ENCODE measurements at places on chromosomes 2 and 18. TPM values are rescaled to one million over a fixed set of nuclear protein-coding genes. Genes with fewer than 3 reads are reported as not detected.
A peak's percentile ranks its signal among the peaks of the same experiment; 100 is the strongest.

TMEM198 gene
- total RNA-seq: 1.3 TPM

- no peaks in the 10 kb centered on the region for H3K27me3 ChIP-seq
- no peaks in the 10 kb centered on the region for H3K4me1 ChIP-seq
- no peak for DNase-seq
- H3K4me3 ChIP-seq: peak overlapping the region; percentile 72
- H3K27ac ChIP-seq: peak overlapping the region; percentile 99
Observed at GRCh38 chr2:173075056-173075780, 428 bp upstream of the MAP3K20 start.

DNA sequence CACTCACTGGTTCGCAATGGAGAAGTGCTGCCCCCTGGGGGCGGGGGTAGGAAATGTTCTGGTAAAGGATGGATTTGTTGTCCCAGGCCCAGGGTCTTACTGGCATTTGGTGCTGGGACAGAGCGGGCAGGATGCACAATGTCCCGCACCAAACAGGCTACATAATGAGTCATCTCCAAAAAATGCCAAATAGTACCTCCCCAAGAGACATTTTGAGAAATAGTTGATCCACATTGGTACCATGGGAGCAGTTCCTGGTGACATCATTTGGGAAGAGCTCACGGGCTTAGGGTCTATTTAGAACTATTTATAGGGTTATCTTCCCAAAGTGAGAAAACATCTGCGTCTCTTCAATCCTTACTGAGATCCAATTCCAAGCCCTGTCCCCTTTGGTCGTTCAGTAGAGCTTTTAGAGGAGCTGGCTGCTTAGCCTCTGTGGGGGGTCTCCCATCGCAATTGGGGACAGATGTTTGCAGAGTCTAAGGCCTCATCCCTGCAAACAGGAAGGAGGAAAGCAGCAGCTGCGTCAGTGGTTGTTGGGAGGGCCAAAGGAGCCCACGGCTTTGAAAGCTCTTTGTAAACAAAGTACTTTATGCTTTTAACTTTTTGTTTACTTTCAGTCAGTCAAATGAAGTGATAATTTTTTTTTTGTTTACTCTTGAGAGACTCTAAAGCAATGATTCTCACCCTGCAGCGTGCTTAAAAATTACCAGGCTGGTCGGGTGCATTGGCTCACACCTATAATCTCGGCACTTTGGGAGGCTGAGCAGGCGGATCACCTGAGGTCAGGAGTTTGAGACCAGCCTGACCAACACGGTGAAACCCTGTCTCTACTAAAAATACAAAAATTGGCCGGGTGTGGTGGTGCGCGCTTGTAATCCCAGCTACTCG is 49.3 kb downstream of the GREB1 start:
- peak; percentile 58 for DNase-seq
- H3K27ac ChIP-seq: no peak overlapping the region
- H3K27me3 ChIP-seq: no peaks in the 10 kb centered on the region
- no peaks in the 10 kb centered on the region for H3K4me1 ChIP-seq

- H3K4me1 ChIP-seq: no peaks in the 10 kb centered on the region
- peak; percentile 89 for DNase-seq
- no peaks in the 10 kb centered on the region for H3K36me3 ChIP-seq
- H3K4me3 ChIP-seq: peak within 1 kb of the TSS; percentile 89
- H3K27ac ChIP-seq: peak within 1 kb of the TSS; percentile 99
Observed at GRCh38 chr2:201116115-201116958, at the start of gene CFLAR. Gene CFLAR, plus strand, starts transcription at chr2:201116164. Its CDS starts 13,702 bp downstream, at chr2:201129866.

GRCh38 chr2:594297-594949 is 82.8 kb downstream of the TMEM18 start:
- H3K27ac ChIP-seq: no peak overlapping the region
- H3K36me3 ChIP-seq: no peaks in the 10 kb centered on the region
- no peak overlapping the region for H3K4me3 ChIP-seq
- no peak for DNase-seq
- H3K27me3 ChIP-seq: no peaks in the 10 kb centered on the region

MC2R gene
- total RNA-seq: not detected

GATA6 gene
- total RNA-seq: 10.4 TPM

DNA sequence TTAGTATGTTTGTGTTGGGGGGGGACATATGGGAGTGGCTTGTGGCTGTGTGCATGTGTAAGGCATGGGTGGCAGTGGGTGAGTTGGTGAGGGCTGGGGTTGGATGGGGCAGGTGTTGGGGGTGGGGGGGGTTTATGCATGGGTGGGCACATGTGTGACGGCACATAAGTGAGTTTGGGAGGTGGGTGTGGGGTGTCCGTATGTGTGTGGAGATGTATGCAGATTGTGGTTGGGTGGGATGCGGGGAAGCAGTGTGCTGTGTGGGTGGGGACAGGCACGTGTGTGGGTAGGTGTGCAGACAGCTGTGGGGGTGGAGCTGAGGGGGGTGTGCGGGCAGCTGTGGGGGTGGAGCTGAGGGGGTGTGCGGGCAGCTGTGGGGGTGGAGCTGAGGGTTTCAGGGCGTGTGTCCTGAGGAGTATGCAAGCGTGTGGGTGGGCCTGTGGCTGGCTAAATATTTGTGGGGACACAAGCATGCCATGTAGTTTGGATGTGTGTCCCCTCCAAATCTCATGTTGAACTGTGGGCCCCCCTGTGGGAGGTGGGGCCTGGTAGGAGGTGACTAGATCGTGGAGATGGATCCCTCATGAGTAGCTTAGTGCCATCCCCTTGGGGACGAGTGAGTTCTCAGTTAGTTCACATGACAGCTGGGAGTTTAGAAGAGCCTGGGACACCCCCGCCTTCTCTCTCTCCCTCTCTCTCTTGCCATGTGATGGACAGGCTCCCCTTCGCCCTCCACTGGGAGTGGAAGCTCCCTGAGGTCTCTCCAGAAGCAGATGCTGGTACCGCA is 59.4 kb downstream of the ANKMY1 start:
- H3K36me3 ChIP-seq: no peaks in the 10 kb centered on the region
- H3K4me3 ChIP-seq: no peak overlapping the region
- H3K27ac ChIP-seq: no peak overlapping the region
- DNase-seq: peak; percentile 21
- H3K27me3 ChIP-seq: no peaks in the 10 kb centered on the region

DNA sequence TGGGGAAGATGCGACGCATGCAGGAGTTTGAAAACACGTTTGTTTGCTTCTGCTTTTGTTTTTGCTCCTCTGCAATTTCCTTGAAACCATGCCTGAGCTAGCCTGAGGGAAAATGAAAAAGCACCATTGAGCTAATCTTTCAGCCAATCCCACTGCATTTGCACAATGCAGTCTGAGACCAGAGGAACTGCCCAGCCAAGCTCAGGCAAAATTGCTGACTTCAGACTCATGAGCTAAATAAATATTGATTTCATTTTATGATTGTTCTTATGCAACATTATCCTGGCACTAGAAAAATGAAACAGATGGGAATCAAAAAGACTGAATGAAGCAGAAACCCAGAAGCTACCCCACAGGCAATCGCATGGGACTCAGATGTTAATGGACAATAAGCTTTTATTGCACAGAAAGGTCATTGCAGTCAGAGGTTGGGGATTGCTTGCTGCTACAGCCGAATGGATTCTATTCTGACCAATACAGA is 37.0 kb downstream of the TPRKB start:
- no peaks in the 10 kb centered on the region for H3K27me3 ChIP-seq
- H3K4me3 ChIP-seq: no peak overlapping the region
- no peak for DNase-seq
- H3K4me1 ChIP-seq: peaks cover 29% of the 10 kb centered on the region
- H3K36me3 ChIP-seq: no peaks in the 10 kb centered on the region
- peak overlapping the region; percentile 44 for H3K27ac ChIP-seq

GKN1 gene
- not detected for total RNA-seq

HOXD1 gene
- total RNA-seq: not detected

DNA sequence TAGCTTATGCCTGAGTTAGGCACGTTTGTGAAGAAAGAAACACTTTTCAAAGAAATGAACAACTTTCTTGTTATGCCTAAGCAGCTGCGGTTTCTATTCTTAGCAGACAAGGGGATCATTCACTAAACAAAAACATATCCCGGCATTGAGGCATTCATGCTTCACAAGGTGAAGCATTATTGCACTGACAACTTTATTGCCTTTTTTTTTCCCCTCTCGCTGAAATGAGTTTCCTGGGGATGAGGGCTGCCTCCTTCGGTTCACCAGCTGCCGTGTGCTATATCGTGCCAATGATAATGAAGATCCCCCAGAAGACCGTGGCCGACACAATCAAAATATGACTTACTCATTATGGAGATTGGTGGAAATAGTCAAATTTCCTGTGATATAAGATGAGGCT is 288.2 kb upstream of the ST6GAL2 start:
- H3K27ac ChIP-seq: no peak overlapping the region
- no peak overlapping the region for H3K4me3 ChIP-seq
- no peaks in the 10 kb centered on the region for H3K36me3 ChIP-seq
- no peaks in the 10 kb centered on the region for H3K27me3 ChIP-seq
- H3K4me1 ChIP-seq: no peaks in the 10 kb centered on the region

DNA sequence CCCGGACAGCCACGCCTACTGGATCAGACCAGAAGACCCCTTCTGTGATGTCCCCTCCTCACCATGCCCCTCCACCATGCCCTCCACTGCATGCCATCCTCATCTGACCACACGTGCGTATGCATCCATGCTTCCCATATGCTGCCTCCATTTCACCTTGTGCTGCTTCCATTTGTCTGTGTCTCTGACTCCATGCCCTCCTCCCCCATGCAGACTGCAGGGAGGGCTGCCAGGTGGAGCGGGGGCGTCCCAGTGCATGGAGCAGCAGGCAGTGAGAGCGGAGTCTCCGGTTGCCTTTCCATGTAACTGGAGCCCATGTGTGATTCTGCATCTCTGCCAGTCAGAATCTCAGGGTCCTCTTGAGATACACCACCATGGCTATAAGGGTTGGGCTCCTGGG is 52.6 kb downstream of the COA5 start:
- no peaks in the 10 kb centered on the region for H3K36me3 ChIP-seq
- no peak for DNase-seq
- no peaks in the 10 kb centered on the region for H3K27me3 ChIP-seq
- H3K27ac ChIP-seq: no peak overlapping the region

YPEL5 gene
- 22.7 TPM for total RNA-seq

DNA sequence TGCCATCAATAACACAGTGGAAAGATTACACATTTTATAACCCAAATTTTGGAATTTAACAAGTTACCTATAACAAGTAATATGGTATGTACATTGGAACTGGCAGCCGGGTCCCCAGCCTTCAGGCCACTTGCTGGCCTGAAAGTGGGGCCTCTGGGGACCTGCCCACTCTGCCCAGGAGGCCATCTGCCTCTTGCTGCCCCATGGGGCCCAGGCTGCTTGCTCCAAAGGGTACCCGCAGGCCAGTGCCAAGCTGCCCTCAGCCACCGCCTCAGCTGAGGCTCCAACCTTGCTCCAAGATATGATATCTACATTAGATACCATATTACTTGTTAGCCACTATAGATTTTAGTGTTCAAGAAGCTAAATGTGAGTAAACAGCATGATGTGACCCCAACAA is 120.8 kb upstream of the TMEFF2 start:
- no peak overlapping the region for H3K4me3 ChIP-seq
- H3K27me3 ChIP-seq: no peaks in the 10 kb centered on the region
- H3K27ac ChIP-seq: no peak overlapping the region

ANKRD36B gene
- total RNA-seq: 6.0 TPM

DNA sequence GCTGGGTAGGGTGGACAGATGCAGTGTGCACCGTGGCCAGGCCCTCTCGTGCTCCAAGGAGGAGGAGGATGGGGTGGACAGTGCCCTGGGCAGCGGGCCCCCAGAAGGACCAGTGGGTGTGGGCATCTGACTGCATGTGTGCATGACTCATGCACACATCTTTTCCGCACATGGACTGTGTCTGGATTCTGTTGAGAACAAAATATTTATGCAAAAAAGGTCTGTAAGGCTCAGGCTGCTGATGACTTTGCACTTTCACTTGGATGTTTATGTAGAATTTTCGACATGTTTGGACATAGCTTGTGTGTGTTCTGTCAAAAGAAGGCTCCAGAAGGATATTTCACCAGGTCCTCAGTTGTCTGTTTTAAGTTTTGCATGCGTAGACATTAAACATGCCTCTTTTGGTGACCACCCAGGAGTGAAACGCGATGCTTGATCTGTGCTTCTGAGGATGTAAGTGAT is 45.6 kb downstream of the MTCL1 start:
- no peaks in the 10 kb centered on the region for H3K36me3 ChIP-seq
- DNase-seq: no peak
- H3K4me1 ChIP-seq: no peaks in the 10 kb centered on the region
- H3K27me3 ChIP-seq: no peaks in the 10 kb centered on the region
- no peak overlapping the region for H3K4me3 ChIP-seq
- no peak overlapping the region for H3K27ac ChIP-seq

- no peaks in the 10 kb centered on the region for H3K36me3 ChIP-seq
- H3K27ac ChIP-seq: no peak overlapping the region
- H3K4me3 ChIP-seq: no peak overlapping the region
- no peaks in the 10 kb centered on the region for H3K27me3 ChIP-seq
- DNase-seq: no peak
Observed at GRCh38 chr2:173521450-173522192, 166.9 kb downstream of the CDCA7 start.

- no peak for DNase-seq
- no peaks in the 10 kb centered on the region for H3K4me1 ChIP-seq
- H3K27ac ChIP-seq: no peak overlapping the region
- no peaks in the 10 kb centered on the region for H3K27me3 ChIP-seq
Observed at GRCh38 chr2:239822146-239822831, 202.9 kb downstream of the NDUFA10 start.

APCDD1 gene
- 2.7 TPM for total RNA-seq

GRCh38 chr2:36404754-36405153 is 49.2 kb downstream of the CRIM1 start:
- H3K27ac ChIP-seq: no peak overlapping the region
- no peaks in the 10 kb centered on the region for H3K4me1 ChIP-seq
- no peak for DNase-seq
- no peaks in the 10 kb centered on the region for H3K27me3 ChIP-seq

SUMO1 gene
- 65.6 TPM for total RNA-seq

DNA sequence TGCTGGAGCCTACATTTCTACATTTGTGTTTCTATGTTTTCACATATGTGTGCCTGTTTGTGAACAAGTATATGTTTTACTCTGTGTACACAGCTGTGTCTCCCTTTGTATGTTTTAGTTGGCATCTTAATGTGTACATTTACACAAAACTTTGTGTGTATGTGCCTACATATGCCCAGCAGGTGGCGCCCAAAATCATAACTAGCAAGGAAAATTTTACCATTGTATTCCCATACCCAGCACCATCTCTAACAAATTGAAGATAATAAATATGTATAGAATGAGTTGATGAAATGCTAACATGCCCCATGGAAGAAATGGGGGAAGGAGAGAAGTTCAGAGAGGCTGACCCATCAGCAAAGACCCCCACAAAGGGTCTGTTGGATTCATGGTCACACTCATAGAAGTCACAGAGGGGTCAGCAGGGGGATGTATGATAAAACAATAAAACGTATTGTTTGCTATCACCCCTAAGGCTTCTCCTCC is 48.1 kb downstream of the PKDCC start:
- H3K36me3 ChIP-seq: no peaks in the 10 kb centered on the region
- peaks cover 20% of the 10 kb centered on the region for H3K4me1 ChIP-seq

- no peaks in the 10 kb centered on the region for H3K4me1 ChIP-seq
- H3K27ac ChIP-seq: no peak overlapping the region
- H3K4me3 ChIP-seq: no peak overlapping the region
- H3K27me3 ChIP-seq: no peaks in the 10 kb centered on the region
- no peaks in the 10 kb centered on the region for H3K36me3 ChIP-seq
Observed at GRCh38 chr2:164412831-164413230, 208.5 kb downstream of the GRB14 start.

LYPD1 gene
- total RNA-seq: 0.86 TPM

GRCh38 chr2:215401896-215402379 is 33.9 kb downstream of the FN1 start:
- H3K4me3 ChIP-seq: no peak overlapping the region
- H3K4me1 ChIP-seq: no peaks in the 10 kb centered on the region
- H3K36me3 ChIP-seq: peaks cover 82% of the 10 kb centered on the region

ASIC4 gene
- total RNA-seq: not detected

All from right lobe of liver (tissue), 6 donors.